Neural crest cell (in vitro differentiated cells): ENCODE measurements at places on chromosomes 5 and 9. TPM values are rescaled to one million over a fixed set of nuclear protein-coding genes. Genes with fewer than 3 reads are reported as not detected.
A peak's percentile ranks its signal among the peaks of the same experiment; 100 is the strongest.

The FIBCD1 gene
- 0.23 and 0.45 TPM in 2 replicates for total RNA-seq

DNA sequence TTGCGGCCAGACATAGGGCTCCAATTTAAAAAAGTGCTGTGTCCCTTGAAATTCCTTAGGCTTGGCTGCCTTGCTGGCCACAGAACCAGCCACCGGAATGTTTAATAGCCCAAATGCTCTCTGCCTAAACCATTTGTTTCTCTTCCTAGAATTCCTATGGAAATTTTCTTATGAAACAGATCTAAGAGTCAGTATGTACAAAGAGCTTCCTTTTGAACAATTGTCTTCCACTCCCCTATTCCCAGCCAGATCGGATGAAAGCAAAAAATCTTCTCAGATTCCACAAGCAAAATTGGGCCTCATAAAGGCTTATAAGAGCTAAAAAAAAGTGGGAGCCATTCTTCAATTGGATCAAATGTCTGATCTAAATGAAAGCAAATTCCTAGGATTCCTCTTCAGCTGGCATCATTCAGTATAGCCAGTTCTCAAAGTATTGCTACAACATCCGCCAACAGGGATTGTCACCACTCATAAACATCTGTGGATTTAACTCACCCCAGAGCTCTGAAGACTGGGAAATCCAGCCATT, 104.3 kb downstream of the CEMIP2 start:
- H3K27ac ChIP-seq = no peak overlapping the region
- no peaks in the 10 kb centered on the region for H3K36me3 ChIP-seq
- no peak for DNase-seq
- peaks cover 5% of the 10 kb centered on the region for H3K4me1 ChIP-seq
- no peaks in the 10 kb centered on the region for H3K27me3 ChIP-seq
- no peak overlapping the region for H3K4me3 ChIP-seq

DNA sequence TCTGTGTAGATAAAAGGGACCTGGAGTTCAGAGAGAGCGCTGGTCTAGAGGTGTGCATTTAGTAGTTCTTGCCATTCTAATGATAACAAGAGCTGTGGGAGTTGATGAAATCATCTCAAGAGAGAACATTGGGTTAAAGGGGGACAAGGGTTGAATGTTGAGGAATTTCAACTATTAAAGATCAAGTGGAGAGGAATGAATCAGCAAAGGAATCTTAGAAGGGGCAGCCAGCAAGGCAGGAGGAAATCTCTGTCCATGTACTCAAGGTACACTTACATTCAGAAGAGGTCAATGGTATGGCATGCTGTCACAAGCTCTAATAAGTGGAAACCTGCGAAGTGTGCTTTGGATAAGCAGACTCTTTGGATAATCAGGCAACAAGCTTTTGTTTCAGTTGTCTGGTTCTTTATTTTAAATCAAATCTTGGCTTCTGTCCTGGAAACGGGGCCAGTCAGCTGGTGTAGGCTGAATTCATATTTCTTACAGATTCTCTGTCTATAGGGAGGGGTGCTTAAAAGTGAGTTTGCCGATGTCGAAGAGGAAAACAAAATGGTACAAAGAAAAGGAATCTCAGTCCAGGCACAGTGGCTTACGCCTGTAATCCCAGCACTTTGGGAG, 320.5 kb upstream of the CD180 start:
- H3K36me3 ChIP-seq = no peaks in the 10 kb centered on the region
- DNase-seq = no peak
- peaks cover 4% of the 10 kb centered on the region for H3K4me1 ChIP-seq
- no peak overlapping the region for H3K27ac ChIP-seq
- no peak overlapping the region for H3K4me3 ChIP-seq

The C9orf50 gene
- 0.26 and 0.27 TPM in 2 replicates for total RNA-seq

GRCh38 chr9:125750627-125751011, 3.4 kb downstream of the PBX3 start:
- H3K4me3 ChIP-seq = peak overlapping the region; percentile 98
- H3K27me3 ChIP-seq = no peaks in the 10 kb centered on the region

The PDE6A gene
- total RNA-seq = not detected in 2 replicates

DNA sequence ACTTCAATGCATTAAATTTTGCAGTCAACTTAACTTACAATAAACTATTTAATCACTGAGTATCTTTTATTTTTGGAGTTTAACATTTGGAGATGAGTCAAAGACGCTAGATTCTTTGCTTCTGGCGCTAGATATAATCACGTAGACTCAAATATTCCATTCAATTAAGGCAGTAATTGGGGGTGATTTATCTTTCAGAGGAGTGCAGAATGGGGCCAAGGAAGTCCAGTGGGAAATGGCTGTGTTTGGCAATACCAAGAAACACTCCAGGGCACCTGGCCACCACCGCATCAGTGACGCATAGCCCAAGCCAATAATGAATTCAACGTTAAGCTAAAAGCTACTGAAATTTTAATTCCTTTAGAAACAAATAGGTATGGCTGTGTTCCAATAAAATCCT, 81.2 kb downstream of the PHAX start:
- no peak overlapping the region for H3K4me3 ChIP-seq
- no peaks in the 10 kb centered on the region for H3K27me3 ChIP-seq
- H3K27ac ChIP-seq = no peak overlapping the region
- H3K36me3 ChIP-seq = no peaks in the 10 kb centered on the region
- H3K4me1 ChIP-seq = peaks cover 11% of the 10 kb centered on the region

The PCDHB7 gene
- 0.39 and 0.58 TPM in 2 replicates for total RNA-seq

DNA sequence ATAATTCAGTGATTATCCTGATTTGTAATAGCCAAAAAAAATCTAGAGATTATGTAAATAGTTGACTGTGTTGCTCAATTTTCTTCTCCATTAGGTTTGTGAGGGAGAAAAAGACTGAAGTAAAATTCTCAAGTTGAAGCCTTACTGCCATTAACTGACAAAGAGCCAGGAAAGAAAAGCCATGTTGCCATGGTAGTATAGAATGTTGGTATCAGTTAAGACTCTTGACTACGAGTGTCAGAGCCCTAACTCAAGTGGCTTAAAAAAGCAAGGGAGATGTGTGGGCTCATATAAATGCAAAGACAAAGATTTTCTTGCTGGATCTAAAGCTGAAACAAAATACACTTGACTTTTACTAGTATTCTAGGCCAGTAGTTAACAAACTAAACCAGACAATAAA, 571.7 kb downstream of the KCTD16 start:
- H3K27ac ChIP-seq = peak overlapping the region; percentile 88
- no peak for DNase-seq
- H3K4me3 ChIP-seq = no peak overlapping the region
- peaks cover 8% of the 10 kb centered on the region for H3K36me3 ChIP-seq

GRCh38 chr5:456351-457194, 13.6 kb downstream of the EXOC3 start:
- no peak for DNase-seq
- H3K36me3 ChIP-seq = peaks cover 36% of the 10 kb centered on the region
- no peak overlapping the region for H3K27ac ChIP-seq

DNA sequence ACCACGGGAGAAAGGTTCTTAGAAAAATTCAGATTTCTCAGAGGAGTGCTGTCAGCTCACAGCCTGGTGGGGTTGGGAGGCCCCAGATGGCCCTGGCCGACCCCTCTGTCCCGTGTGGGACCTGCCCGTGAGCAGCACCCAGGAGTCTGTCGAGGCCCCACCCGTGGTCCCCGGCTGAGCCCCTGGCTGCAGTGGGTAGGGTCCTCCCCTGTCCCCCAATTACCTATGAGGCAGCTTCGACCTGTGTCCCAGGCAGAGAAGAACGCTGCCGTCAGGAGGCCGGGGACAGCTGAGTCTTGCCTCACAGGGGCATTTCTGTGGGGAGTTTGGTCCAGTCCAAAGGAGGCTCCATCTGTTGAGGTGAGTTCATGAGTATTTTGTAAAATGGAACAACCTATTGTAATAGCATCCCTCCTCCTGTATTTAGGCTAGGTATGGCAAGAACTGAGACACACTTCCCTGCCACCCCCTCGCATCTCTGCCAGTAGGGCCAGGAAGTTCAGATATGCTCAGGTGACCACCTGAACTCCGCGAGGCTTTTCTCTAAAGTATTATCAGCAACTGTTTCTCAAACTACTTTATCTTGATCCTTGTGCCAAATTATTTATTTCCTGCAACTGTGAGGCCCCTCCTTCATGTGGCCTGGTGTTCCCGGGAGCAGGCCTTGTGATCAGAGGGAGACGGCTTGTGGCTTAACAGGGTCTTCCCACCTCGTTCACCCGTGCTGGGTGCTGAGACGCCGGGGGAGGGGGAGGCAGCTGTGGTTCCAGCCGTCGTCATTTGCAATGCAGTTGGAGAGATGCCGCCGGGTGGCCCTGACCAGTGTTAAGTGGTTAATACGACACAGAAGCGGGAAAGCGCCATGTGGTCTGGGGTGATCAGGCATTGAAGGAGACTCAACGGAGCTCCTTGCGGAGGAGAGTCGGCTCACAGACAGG, 1.7 kb downstream of the AHRR start:
- no peak overlapping the region for H3K27ac ChIP-seq
- peaks cover 76% of the 10 kb centered on the region for H3K27me3 ChIP-seq
- no peak for DNase-seq
- H3K36me3 ChIP-seq = no peaks in the 10 kb centered on the region
- H3K4me3 ChIP-seq = peak overlapping the region; percentile 6
- peaks cover 4% of the 10 kb centered on the region for H3K4me1 ChIP-seq

The TTC39B gene
- 3.7 TPM in 2 replicates for total RNA-seq

GRCh38 chr5:108430931-108431608, 49.2 kb upstream of the FBXL17 start:
- no peaks in the 10 kb centered on the region for H3K27me3 ChIP-seq
- H3K36me3 ChIP-seq = no peaks in the 10 kb centered on the region
- H3K27ac ChIP-seq = no peak overlapping the region
- H3K4me1 ChIP-seq = no peaks in the 10 kb centered on the region
- H3K4me3 ChIP-seq = no peak overlapping the region
- no peak for DNase-seq

GRCh38 chr9:35110327-35110761, 5.3 kb downstream of the ATOSB start:
- no peaks in the 10 kb centered on the region for H3K27me3 ChIP-seq
- peaks cover 3% of the 10 kb centered on the region for H3K36me3 ChIP-seq
- peak overlapping the region; percentile 94 for H3K4me3 ChIP-seq
- H3K27ac ChIP-seq = no peak overlapping the region
- no peak for DNase-seq

DNA sequence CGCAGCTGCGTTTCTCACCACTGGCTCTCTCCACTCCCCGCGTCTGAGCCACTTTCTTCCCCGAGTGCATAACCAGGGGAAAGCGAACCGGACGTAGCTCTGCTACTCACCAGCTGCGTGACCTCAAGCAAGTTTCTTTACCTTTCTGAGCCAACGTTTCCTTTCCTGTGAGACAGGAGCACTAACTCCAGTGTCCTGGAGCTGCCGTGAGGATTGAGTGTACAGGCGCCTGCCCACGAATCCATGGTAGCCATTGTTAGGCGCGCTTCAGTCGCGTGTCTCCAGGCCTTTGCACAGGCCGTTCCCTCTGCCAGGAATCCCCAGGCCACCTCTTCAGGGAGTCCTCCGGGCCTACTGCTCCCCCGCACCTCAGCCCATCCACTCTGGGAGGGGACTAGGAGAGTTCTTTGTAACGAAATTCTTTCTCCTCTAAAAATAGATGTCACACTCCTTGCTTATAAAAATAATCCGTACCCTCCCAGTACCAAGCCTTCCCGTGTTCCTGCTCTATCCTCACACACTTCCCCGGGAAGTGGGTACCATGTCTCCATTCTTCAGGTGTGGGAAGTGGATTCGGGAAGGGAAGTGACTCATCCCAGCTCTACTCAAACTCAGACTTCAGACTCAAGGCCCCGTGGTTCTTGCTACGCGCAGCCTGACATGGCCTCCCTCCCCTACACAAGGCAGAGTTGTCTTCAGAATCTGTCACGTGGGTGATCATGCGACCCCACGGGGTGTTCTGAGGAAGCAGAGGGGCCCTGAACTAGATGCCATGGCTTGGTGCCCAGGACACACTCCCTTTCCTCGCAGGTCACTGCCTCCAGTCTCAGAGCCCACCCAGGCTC, 16.1 kb upstream of the CRB2 start:
- H3K27ac ChIP-seq = peak overlapping the region; percentile 50
- no peak overlapping the region for H3K4me3 ChIP-seq
- H3K36me3 ChIP-seq = no peaks in the 10 kb centered on the region
- no peaks in the 10 kb centered on the region for H3K27me3 ChIP-seq
- DNase-seq = no peak

DNA sequence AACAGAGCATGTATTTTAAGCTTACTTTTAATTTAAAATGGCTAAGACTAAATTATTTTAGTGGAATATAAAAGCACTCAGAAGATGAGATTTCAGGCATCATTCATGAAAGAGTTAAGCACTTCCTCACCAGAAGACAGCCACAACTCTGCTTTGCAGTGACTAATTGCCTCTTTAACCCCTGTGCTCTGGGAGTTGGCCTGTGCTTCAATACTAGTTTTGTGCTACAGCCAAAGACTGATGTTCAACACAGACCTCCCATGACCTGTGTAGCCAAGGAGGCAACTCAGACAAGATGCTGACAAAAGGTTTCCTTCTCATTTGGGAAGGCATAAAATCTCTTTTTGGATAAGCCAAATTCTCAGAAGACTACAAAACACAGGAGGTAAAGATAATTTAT, 353.5 kb downstream of the FBXL17 start:
- H3K27me3 ChIP-seq = peaks cover 90% of the 10 kb centered on the region
- peaks cover 49% of the 10 kb centered on the region for H3K4me1 ChIP-seq
- H3K36me3 ChIP-seq = peaks cover 9% of the 10 kb centered on the region

DNA sequence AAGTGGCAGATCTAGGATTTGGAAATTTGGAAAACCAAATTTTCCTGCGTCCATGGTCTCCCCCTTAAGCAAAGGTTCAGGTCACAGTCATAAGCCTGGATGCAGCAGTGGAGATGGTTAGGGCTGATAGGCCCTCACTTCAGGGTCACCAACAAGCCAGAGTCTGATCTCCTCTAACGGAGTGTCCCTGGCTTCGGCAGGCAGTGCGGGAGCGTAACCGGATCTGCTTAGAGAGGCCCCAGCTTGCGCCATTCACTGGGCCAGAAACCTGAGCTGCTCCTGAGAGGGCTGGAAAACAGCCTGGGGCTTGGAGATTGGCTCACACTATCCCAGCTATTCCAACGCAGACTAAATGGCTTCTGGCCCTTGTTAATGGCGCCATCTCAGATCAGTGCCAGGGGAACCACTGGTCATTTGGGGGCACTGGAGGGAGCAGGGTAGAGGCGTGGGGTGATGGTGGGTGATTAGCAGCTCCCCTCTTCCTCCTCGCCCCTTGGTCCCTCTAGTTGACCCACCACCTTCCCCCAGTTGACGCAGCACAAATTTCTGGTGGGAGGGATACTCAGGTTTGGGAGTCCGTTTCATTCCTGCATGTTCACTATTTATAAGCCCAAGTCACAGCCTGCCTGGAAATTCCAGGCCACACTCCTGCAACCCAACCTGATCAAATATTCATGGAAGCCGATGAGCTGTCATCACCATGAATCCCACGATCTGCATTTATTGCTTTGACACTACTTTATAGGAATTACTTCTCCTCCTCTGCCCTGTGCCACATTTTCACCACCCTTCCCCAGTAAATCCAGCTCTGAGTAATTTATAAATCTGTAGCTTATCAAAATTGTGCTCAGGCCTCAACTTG, 134.6 kb upstream of the CPEB4 start:
- H3K27ac ChIP-seq = no peak overlapping the region
- DNase-seq = no peak
- H3K4me1 ChIP-seq = peaks cover 15% of the 10 kb centered on the region
- no peaks in the 10 kb centered on the region for H3K27me3 ChIP-seq
